ENCODE measurements at places on chromosomes 16 and 17.

GRCh38 chr16:57993897-57994296 lies 6.6 kb downstream of the ZNF319 start:
- no peak for DNase-seq

DNA sequence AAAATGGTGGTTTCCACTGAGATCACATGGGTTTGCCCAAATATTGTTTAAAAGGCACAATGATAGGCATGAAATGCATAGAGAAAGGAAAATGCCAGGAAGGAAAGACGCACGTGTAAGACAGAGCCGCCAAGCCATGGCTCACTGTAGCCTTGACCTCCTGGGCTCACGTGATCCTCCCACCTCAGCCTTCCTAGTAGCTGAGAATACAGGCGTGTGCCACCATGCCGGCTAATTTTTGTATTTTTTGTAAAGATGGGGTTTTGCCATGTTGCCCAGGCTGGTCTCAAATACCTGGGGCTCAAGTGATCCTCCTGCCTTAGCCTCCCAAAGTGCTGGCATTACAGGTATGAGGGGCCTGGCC lies 4.0 kb downstream of the BHLHA9 start:
- DNase-seq: no peak

- DNase-seq: no peak
Observed at GRCh38 chr16:27759967-27760788, 210.2 kb downstream of the KATNIP start.

GRCh38 chr17:5485270-5486205 lies at the start of gene DERL2:
TSS of gene DERL2 (minus strand) at chr17:5486178. CDS start at chr17:5486161, 17 bp downstream.
- DNase-seq: no peak

DNA sequence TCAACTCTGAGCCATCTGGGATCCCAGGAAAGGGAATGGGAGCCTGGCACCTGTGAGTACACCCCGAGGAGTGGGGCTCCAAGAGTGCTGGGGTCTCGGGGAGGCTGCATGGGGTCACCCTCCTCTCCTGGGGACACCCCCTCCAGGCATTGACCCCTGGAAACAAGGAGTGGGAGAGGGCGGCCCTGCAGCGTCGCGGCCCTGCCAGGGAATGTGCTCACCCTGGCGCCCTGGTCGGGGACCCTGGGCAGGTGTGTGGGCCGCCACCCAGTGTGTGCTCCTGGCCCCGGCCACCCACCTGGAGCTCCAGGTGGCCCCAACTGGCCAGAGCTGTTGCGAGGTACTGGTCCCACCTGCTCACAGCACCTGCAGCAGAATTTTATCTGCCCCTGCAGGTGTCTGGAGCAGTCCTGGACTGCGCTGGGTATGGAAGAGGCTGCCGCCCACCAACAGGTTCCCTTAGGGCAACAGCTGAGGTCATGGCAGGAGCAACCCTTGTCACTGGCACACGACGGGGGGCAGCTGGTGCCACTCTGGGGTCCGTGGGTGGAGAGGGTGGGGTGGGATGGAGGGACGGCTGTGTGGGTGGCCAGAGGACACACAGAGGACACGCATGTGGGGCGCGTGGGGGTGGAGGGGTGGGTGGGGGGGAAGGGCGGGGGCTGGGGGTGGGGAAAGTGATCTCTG lies 5.4 kb upstream of the PABPN1L start:
- no peak for DNase-seq

GRCh38 chr16:3022684-3023414 lies 893 bp downstream of the HCFC1R1 start:
- no peak for DNase-seq

- DNase-seq: no peak
Observed at GRCh38 chr17:2894782-2895181, 98.5 kb downstream of the RAP1GAP2 start.

Data from activated naive CD8-positive, alpha-beta T cell treated with anti-CD3 and anti-CD28 coated beads, Interleukin-2, amount 50 U/mL, for 16 hours (primary cell).